ENCODE measurements at places on chromosomes 6 and 20. TPM values are rescaled to one million over a fixed set of nuclear protein-coding genes. Genes with fewer than 3 reads are reported as not detected.

DNA sequence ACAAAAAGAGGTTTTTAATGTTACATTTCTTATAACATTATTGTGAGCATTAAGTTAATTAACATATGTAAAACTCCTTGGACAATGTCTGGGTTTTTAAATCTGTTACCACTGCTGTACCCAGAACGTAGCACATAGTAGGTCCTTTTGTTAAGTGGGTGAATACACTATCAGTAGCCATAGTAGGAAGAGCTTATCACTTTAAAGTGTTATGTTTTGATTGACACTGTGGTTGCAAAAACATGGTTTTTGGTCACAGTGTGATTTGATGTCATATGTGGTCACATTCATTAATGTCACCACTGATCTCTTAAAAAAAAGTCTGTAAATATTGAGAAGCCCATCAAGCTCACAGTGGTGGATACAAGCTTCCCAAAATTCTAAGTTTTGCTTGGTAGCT is 160.7 kb downstream of the PLCB1 start:
- H3K4me1 ChIP-seq: no peaks in the 10 kb centered on the region
- DNase-seq: no peak
- H3K4me3 ChIP-seq: no peak overlapping the region
- no peak overlapping the region for H3K27ac ChIP-seq
- peaks cover 4% of the 10 kb centered on the region for H3K27me3 ChIP-seq
- H3K36me3 ChIP-seq: no peaks in the 10 kb centered on the region

Gene RSPO3
- total RNA-seq: not detected

DNA sequence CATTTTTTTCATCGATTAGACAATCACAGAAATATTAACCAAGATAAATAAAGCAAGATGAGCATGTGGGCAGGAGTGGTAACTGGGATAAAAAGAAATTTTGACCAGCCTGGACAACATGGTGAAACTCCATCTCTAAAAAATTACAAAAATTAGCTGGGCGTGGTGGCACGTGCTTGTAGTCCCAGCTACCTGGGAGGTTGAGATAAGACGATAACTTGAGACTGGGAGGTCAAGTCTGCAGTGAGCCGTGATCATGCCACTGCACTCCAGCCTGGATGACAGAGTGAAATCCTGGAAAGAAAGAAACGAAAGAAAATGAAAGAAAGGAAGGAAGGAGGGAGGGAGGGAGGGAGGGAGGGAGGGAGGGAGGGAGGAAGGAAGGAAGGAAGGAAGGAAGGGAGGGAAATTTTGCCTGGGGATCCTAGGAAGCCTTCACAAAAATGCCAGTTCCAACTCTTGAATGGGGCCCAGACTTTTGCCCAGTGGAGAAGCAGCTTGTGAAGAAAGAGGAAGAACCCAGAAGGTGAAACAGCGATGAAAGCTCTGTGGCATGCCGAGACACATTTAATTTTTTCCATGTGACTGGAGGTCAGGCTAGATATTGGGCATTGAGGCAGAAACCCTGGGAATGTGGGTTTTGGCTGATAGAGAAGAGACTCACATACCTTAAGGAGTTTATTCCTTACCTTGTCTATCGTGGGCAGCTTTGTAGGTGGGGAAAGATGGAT is 20.3 kb downstream of the CCDC170 start:
- H3K27me3 ChIP-seq: peaks cover 4% of the 10 kb centered on the region
- H3K27ac ChIP-seq: no peak overlapping the region
- H3K4me3 ChIP-seq: no peak overlapping the region

- no peaks in the 10 kb centered on the region for H3K27me3 ChIP-seq
- DNase-seq: no peak
- H3K4me3 ChIP-seq: no peak overlapping the region
- H3K36me3 ChIP-seq: no peaks in the 10 kb centered on the region
- H3K4me1 ChIP-seq: peaks cover 68% of the 10 kb centered on the region
Measured at GRCh38 chr6:138977646-138978167, 10.3 kb downstream of the REPS1 start.

DNA sequence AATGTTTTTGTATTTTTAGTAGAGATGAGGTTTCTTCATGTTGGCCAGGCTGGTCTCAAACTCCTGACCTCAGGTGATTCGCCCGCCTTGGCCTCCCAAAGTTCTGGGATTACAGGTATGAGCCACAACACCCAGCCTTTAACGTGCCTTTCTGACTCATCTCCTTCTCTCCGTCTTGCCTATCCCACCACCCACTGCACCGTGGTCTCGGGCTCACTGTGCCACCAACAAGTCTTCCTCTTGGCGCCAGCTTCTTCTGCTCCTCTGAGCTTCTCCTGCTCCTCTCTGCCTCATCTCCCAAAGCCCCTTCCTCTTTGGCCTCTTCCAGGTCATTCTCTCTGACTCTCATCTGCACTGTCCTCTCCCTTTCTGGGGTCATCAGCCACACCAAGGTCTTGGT is 41.0 kb downstream of the TMEM242 start:
- no peak overlapping the region for H3K4me3 ChIP-seq
- no peaks in the 10 kb centered on the region for H3K27me3 ChIP-seq
- H3K36me3 ChIP-seq: no peaks in the 10 kb centered on the region

DNA sequence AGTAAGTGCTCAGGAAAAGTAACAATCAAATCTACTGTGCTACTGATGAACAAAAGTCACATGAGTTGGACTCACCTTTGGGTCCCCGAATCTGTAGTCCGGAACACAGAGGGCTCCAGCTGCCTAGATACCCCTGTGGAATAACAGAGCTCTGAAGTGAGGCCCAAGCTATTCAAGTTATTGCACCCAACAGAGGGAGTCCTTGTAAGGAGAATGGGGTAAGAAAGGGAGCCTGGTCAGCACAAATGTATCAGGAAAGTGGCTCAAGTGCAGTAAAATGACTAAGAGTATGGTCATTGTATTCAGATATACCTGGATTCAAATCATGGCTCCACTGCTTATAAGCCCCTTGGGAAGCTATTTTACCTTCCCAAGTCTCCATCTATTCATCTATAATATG is 20.9 kb downstream of the EDN1 start:
- no peak overlapping the region for H3K4me3 ChIP-seq
- H3K36me3 ChIP-seq: no peaks in the 10 kb centered on the region
- no peak for DNase-seq
- no peak overlapping the region for H3K27ac ChIP-seq

DNA sequence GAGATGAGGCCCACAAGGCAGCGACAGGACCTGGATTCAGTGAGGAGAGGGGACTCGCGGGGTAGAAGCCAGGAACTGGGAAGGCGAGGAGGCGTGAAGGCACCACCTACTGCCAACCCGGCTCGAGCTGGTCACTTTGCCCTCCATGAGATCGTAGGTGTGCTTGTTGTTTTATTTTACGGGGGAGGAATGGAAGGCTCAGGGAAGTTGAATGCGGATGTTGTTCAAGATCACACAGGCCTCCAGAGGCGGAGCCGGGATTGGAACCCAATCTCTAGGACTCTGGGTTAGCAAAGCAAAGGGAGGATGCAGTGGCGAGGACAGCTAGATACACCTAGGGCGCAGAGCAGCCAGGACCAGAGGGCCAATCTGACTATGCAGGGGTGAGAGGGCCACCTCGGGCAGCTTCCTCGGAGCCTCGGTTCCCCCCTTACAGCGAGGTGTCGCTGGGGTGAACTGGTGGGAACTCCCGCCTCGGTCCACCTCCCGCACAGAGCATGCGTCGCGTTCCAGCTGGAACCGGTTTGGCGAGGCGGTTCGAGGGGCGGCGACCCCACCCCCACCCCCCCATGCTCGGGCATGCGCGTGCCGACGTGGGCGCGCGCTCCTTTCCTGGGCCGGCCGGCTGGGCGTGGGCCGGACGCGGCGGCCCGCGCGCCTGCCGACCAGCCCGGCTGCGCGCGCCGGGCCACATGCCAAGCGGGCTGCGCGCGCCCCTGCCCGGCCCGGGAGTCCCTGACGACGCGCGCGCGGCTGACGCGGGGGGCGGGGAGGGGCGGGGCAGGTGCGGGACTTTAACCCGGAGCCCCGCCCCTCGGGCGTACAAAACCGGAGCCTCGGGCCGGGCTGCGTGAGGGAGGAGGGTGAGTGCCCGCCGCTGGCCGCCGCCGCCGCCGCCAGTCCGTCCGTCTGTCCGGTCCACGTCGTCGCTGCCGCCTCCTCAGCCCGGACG is 80.4 kb upstream of the MYL9 start:
- H3K36me3 ChIP-seq: no peaks in the 10 kb centered on the region
- H3K4me1 ChIP-seq: peaks cover 47% of the 10 kb centered on the region
- DNase-seq: peak; percentile 89
- H3K4me3 ChIP-seq: peak overlapping the region; percentile 74

DNA sequence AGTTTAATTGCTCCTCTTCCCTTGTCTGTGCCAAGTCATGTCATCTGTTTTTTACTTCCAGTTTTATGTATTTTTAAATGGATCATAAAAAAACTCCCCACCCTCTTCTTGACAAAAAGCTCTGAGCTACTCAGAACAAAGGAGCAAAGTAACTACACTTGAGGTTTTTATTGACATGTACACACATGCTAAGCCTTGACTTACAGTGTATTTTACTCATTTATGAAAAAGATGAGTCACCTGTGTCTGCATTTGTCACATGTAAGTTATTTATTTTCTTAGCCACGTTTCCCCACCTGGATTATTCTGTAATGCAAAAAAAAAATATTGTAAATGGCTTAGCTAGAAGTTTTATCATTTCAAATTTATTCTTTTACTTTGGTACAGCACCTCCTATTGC is 628.8 kb upstream of the SLC35B3 start:
- H3K4me1 ChIP-seq: no peaks in the 10 kb centered on the region
- DNase-seq: no peak
- no peaks in the 10 kb centered on the region for H3K27me3 ChIP-seq
- no peak overlapping the region for H3K4me3 ChIP-seq
- no peaks in the 10 kb centered on the region for H3K36me3 ChIP-seq

DNA sequence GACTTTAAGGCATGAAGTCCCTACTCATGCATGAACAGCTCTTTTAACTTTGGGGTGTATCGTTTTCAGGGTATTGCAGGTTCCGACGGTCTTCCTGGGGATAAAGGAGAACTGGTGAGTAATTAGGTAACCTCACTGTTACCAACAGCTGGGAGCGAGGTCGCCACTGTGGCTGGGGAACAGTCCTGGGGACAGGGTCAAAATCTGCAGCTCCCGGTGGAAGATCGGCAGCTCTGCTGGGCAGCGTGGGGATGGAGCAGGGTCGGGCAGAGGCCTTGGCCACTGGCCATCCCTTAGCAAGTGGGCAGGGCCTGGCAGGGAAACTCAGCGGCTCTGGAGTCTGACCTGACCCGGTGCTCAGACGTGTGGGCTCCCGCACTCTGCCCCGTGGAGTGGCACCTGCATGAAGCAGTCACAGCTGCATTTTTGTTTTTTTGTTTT is 16.1 kb downstream of the COL9A3 start:
- no peak overlapping the region for H3K27ac ChIP-seq
- no peaks in the 10 kb centered on the region for H3K4me1 ChIP-seq
- DNase-seq: no peak
- H3K4me3 ChIP-seq: no peak overlapping the region
- H3K27me3 ChIP-seq: no peaks in the 10 kb centered on the region
- no peaks in the 10 kb centered on the region for H3K36me3 ChIP-seq

GRCh38 chr6:45537539-45537938 is 159.8 kb upstream of the SUPT3H start:
- peaks cover 1% of the 10 kb centered on the region for H3K36me3 ChIP-seq
- no peaks in the 10 kb centered on the region for H3K4me1 ChIP-seq
- no peaks in the 10 kb centered on the region for H3K27me3 ChIP-seq
- DNase-seq: no peak
- H3K27ac ChIP-seq: no peak overlapping the region
- H3K4me3 ChIP-seq: no peak overlapping the region

GRCh38 chr6:27019651-27020552 is 227.6 kb upstream of the PRSS16 start:
- peak; percentile 62 for DNase-seq
- H3K27me3 ChIP-seq: peaks cover 38% of the 10 kb centered on the region
- H3K4me3 ChIP-seq: peak overlapping the region; percentile 71
- H3K27ac ChIP-seq: no peak overlapping the region
- peaks cover 8% of the 10 kb centered on the region for H3K4me1 ChIP-seq

- no peak overlapping the region for H3K27ac ChIP-seq
- peaks cover 1% of the 10 kb centered on the region for H3K27me3 ChIP-seq
- H3K36me3 ChIP-seq: peaks cover 8% of the 10 kb centered on the region
- DNase-seq: peak; percentile 70
Measured at GRCh38 chr6:125781314-125781868, 9.4 kb upstream of the NCOA7 start.

DNA sequence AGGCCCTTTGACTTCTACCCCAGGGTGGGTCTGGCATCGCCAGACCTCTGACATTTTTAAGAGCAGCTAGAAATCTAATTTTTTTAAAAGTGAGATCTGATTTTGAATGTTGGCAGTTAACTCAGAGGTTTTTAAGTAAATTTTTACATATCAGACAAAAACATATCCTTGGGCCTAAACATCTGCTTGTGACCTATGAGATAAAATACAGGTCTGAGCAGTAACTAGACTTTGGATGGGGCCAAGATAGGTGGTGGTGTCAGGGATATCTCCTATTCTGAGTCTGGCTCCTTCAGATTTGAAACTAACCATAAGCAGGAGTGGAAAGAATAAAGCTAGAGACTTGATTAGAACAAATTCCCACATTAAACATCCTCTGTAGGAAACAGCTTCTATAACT is 17.6 kb downstream of the RALY start:
- no peak overlapping the region for H3K4me3 ChIP-seq
- peaks cover 2% of the 10 kb centered on the region for H3K36me3 ChIP-seq
- H3K4me1 ChIP-seq: peaks cover 88% of the 10 kb centered on the region
- no peak for DNase-seq
- no peaks in the 10 kb centered on the region for H3K27me3 ChIP-seq

GRCh38 chr6:108564178-108564577 is 3.5 kb downstream of the FOXO3 start:
- no peak overlapping the region for H3K27ac ChIP-seq
- peaks cover 5% of the 10 kb centered on the region for H3K36me3 ChIP-seq
- H3K27me3 ChIP-seq: peaks cover 10% of the 10 kb centered on the region
- H3K4me3 ChIP-seq: no peak overlapping the region
- peaks cover 50% of the 10 kb centered on the region for H3K4me1 ChIP-seq

DNA sequence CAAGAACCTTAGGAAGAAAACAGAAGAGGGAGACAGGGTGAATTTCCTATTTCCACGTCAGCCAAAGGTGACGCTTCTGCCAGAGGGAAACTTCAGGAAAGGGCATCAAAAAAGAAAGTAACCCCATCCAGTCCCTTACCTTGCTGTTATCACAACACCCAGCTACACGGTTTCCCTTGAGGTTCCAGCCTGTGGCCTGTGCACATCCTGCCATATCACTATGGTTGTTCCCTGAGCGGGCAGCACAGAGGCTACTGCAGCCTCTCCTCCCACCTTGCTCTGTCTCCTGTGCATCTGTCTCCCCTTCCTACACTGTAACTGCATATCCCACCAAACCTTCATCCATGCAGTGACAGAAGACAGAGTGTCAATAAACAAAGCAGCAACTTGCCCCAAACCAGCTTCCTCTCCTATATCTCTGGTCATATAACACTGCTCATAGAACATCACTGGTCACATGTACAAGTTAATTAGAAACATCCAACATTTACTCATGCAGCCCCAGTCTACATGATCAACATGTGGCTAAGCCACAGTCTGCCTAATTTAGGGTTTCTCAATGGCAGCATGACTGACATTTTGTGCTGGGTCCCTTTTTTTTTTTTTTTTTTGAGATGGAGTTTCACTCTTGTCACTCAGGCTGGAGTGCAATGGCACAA is 54.7 kb downstream of the GFOD1 start:
- H3K4me3 ChIP-seq: no peak overlapping the region

GRCh38 chr6:150320442-150320841 is 48.4 kb upstream of the IYD start:
- no peak overlapping the region for H3K27ac ChIP-seq
- peaks cover 5% of the 10 kb centered on the region for H3K27me3 ChIP-seq
- H3K36me3 ChIP-seq: no peaks in the 10 kb centered on the region
- H3K4me3 ChIP-seq: no peak overlapping the region
- no peaks in the 10 kb centered on the region for H3K4me1 ChIP-seq

Gene MYBL2
- 102 TPM for total RNA-seq

- H3K4me1 ChIP-seq: peaks cover 8% of the 10 kb centered on the region
- no peaks in the 10 kb centered on the region for H3K27me3 ChIP-seq
- peaks cover 3% of the 10 kb centered on the region for H3K36me3 ChIP-seq
- H3K27ac ChIP-seq: no peak overlapping the region
- no peak overlapping the region for H3K4me3 ChIP-seq
Measured at GRCh38 chr6:24520929-24521546, 26.3 kb downstream of the ALDH5A1 start.

Gene SNRPB2
- 99.8 TPM for total RNA-seq

Gene SESN1
- 34.0 TPM for total RNA-seq
